ENCODE measurements at places on chromosomes 12 and 14. TPM values are rescaled to one million over a fixed set of nuclear protein-coding genes. Genes with fewer than 3 reads are reported as not detected.

DNA sequence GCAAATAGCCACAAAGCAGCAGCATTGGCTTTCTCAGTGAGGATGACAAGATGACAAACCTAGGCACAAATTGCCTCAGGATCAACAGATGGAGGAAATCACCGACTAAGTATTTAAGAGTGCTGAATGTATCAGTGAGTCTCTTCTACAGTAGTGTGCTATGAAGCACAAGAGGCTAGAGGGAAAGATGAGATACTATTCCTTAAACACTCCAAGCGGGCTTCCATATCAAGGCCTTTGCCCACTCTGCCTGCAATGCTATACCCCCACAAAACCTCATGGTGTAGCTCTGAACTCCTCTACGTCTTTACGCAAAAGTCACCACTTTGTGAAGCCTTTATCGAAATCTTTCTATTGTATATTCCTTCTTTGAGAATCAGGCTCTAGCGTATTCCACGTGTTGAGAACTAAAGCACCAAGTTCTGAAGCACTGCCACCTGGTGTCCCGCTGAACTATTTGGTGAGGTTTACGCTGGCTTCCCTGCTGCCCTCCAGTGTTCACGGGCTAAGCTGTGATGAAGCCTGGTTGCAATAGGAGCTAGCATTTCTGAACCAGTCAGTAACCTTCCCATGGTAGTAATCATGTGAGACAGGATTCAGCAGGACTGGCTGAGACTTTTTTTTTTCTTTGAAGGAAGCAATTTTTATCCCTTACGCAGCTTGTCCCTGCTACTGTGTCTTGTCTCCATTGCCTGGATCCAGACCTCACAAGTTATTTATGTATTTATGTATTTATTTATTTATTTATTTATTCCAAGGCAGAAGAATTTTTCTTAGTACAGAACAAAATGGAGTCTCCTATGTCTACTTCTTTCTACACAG, 426.5 kb upstream of the OR4E1 start:
- peak; percentile 78 for DNase-seq

DNA sequence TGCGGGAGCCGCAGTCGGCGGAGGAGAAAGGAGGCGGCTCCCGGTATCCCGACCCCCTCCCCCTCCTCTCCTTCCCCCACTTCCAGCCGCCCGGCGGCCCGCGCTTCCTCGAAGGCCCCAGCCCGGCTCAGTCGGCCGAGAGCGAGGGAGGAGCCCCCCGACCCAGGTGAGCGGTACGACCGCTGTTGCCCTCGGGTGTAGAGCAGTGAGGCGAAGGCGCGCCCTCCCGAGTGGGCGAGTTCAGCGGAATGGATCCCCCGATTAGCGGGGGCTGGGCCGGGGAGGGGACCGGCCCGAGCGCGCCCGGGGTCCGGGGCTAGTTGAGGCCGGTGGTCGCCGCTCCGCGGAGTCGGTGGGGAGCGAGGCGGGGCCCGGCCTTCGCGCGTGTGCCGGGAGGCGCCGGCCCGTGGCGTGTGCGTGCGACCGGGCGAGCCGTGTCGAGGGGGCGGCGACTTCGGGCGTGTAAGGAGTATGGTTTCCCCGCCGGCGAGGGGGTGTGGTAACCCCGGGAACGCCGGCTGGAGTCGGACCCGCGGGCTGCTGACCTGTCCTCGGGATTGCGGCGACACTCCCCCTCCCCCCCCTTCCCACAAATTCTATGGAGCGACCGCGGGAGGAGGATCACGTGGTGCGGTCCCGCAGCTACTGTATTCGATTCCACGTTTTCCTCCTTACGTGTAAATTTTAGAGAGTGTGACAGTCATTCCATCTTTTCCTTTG, 501 bp downstream of the RIMKLB start:
- peak; percentile 52 for DNase-seq

GRCh38 chr12:128784030-128784760, 39.6 kb downstream of the SLC15A4 start:
- no peak for DNase-seq

Gene WASHC3
- total RNA-seq = 49.5 TPM

GRCh38 chr14:35403114-35403602, 1.4 kb downstream of the NFKBIA start:
- no peak for DNase-seq

- DNase-seq = no peak
These were observed 1.0 kb upstream of the LMO3 start for GRCh38 chr12:16606991-16607390.

Gene KRT7
- total RNA-seq = 14.4 TPM

GRCh38 chr12:62263966-62264365, 3.8 kb downstream of the USP15 start:
- peak; percentile 51 for DNase-seq

Gene RESF1
- 126 TPM for total RNA-seq

DNA sequence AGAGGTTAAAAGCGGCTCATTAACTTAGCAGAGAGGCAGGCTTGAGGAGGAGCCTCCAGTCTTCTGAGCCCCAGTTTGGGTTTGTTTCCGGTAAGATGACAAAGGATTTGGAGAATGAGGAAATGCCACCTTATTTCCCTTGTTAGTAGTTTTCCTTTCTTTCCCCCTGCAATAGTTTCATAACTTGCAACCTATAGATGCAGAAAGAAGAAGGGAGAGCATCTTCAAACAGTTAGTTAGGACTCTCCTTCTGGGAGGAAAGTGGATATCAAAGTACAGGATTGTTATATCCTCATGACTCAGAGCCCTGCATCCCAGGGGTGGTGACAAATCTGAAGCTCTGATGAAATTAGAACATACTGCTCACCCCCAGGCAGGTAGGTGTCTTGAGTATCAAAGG, 180.7 kb upstream of the SLC38A2 start:
- DNase-seq = no peak

- DNase-seq = peak; percentile 30
These were observed 707 bp downstream of the G2E3 start for GRCh38 chr14:30559638-30560091.

DNA sequence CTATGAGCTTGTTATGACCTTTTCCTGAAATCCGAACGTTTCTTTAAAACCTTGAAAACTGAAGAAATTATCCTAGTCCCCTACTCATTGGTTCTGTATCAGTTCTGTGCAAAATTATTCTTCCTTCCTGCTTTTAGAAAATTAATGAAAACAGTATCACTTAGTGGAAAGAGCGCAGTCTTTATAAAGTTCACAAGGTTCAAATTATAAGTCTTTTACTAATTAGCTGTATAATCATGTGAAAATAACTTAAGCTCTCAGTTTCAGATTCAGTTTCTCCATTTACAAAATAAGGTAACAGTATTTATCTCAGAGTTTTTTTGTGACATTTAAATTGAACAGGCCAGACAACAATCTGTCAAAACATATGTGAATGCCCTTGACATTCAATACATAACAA, 306.1 kb downstream of the ADAMTS20 start:
- no peak for DNase-seq

DNA sequence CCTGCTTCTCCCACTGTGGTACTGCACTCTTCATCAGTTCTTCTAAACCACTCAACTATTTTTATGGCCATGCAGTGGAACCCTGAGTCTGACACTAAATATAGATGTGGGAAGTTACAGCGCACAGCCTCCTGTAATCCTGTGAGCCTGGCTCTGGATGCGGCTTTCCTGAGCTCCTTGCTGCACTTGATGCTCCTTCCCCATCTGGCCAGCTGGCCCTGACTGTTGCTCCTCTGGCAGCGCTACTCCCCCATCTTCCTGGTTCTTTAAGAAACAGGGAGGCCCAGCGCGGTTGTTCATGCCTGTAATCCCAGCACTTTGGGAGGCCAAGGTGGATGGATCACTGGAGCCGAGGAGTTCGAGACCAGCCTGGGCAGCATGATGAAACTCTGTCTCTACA, 24.6 kb downstream of the IQSEC3 start:
- DNase-seq = no peak

Gene AJUBA
- total RNA-seq = 1.4 TPM

DNA sequence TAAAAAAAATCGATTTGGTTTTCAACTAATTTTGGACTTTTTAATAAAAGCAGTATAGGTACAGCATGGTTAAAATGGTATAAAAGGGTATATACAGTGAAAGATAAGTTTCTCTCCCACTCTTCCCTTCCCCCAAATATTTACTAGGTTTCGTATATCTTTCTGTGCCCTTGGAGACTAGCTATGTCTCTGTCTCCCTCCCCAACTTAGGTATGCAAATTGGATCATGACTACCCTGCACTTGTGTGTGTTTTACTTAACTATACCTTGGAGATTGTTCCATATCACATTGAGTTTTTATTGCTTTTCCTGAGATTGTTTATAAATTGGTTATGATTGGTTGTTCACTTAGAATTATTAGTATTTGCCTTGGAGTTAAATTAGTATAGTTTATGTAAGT, 19.4 kb downstream of the AEBP2 start:
- DNase-seq = no peak

GRCh38 chr12:79691511-79692248, 916 bp upstream of the PAWR start:
- DNase-seq = no peak

Gene TMEM52B
- total RNA-seq = not detected

- DNase-seq = no peak
These were observed 24.4 kb downstream of the NKX2-1 start for GRCh38 chr14:36495666-36496065.

Gene PPP1R12A
- total RNA-seq = 86.5 TPM

Gene COX8C
- total RNA-seq = not detected

- no peak for DNase-seq
These were observed 10.4 kb upstream of the SALL2 start for GRCh38 chr14:21536418-21537089.

- DNase-seq = no peak
These were observed 94.0 kb upstream of the FAR2 start for GRCh38 chr12:29054858-29055663.

DNA sequence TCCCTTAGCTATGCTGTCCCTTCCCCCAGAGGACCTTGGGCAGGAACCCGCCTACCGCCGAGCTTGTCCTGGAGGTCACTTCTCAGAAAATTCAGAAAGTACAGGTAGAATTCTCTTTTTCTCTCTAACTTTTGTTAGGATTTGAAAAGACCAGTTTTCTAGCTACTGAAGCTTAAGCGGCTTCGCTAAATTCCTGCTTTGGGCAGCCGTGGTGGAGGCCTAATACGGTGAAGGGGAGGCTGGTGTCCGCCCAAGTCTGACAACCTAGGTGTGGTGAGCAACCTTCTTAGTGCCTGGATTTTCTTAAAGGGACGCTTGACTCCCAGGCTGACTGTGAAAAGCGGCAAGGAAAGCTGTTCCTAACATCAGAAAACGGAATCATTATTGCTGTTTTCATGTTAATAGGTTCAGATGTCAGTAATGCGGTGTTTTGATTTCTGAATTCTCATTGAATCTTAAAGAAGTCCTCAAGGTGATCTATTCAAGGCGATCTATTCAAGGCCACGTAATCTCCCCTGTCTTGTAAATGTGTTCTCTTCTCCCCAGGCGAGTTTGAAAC, 835 bp downstream of the FGD4 start:
- no peak for DNase-seq

Gene DCD
- not detected for total RNA-seq

GRCh38 chr12:8687846-8688601, 9.8 kb upstream of the RIMKLB start:
- no peak for DNase-seq

DNA sequence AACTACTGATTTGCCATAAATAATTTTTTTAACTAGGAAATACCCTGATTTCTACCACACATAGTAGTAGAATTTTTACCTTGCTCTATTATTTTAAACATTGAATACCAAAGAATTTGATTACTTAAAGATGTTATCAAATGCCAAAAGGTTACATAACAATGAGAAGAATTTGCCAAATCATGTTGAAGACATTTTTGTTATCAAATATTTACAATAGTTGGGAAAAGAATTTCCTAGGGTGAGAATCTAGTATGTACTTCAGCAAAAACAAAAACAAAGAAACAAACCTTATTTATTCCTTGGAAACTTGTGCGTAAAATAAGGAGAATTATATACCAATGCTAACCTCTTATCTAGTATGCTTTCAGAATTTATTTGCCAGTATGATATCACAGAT, 107.2 kb downstream of the SCAF11 start:
- no peak for DNase-seq

Gene CRY1
- total RNA-seq = 15.7 TPM

DNA sequence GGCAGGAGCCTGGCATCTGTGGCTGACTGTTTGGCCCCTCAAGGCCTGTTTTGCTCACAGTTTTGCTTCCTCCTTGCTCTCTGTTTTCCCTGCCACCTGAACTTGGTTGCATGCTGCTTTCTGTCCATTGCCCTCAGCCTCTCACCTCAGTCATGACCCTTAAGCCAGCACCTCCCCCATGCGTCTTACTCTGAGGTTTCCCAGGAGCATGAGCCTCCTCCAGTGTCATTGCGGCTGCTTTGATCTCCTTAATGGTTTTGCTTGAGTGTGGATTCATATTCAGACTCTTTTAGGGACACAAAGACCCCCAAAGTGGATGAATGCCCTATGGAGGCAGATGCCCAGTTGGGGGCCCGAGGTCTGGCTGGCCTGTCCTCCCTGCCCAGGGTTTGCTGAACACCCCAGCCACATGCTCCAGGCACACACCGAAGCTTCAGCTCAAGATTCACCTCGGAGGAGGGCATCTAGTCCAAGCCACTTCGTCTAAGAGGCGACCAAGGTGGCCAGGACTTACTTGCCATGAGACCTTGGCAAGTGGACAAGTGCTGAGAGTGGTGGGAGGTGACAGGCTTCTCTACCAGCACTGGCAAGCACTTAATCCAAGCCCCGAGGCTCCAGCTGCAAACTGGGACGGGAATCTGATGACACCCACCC, 95.4 kb upstream of the DIO3 start:
- DNase-seq = no peak

DNA sequence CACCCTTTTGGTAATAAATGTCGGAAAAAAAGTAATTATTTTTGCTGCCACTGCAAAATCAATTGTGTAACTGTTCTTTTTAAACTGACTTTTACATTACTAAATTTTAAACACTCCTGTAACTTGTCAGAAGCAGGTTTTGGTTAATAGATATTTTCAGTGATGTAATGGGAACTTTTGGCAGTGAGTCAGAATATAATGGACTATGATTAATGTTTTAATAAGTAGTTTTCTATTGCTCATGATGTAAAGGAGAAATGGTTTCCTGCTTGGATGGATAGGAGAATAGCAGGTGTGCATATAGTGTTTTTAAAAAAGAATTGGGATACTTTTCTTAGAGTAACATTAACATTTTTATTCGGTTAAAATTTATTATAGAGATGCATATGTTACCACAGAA, 58.8 kb downstream of the TRMT5 start:
- DNase-seq = no peak

- no peak for DNase-seq
These were observed 8.9 kb upstream of the SLCO1A2 start for GRCh38 chr12:21343636-21344035.

- no peak for DNase-seq
These were observed 39.7 kb downstream of the PPTC7 start for GRCh38 chr12:110543252-110543959.

Gene DPF3
- 10.3 TPM for total RNA-seq

GRCh38 chr12:57008178-57008577, 1.8 kb upstream of the ZBTB39 start:
- DNase-seq = peak; percentile 52

DNA sequence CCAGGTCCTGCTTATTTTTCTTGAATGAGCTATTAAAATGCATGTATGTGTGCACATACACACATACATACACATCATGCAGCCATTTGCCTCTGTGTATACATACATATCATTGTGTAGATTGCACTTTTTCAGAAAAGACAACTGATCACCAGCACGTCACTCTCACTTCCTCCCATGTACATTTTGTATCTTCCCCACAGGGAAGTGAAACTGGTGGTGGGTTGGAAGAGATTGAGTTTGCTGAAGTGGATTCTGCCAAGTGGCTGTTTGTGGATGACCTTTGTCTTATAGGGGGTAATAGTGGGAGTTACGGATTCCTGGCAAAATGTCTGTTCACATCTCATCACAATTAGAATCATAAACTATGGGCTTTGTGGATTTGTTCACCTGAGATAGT, 448.6 kb downstream of the RAD51B start:
- DNase-seq = no peak
